Suppressor macrophage treated with lipopolysaccharide for 4 hours (primary cell): ENCODE measurements at places on chromosomes 5 and 9.

- no peak for DNase-seq
These were observed 152.9 kb upstream of the SLC28A3 start for GRCh38 chr9:84493284-84493947.

- DNase-seq: no peak
These were observed 220.1 kb downstream of the FAM114A2 start for GRCh38 chr5:153818626-153819025.

DNA sequence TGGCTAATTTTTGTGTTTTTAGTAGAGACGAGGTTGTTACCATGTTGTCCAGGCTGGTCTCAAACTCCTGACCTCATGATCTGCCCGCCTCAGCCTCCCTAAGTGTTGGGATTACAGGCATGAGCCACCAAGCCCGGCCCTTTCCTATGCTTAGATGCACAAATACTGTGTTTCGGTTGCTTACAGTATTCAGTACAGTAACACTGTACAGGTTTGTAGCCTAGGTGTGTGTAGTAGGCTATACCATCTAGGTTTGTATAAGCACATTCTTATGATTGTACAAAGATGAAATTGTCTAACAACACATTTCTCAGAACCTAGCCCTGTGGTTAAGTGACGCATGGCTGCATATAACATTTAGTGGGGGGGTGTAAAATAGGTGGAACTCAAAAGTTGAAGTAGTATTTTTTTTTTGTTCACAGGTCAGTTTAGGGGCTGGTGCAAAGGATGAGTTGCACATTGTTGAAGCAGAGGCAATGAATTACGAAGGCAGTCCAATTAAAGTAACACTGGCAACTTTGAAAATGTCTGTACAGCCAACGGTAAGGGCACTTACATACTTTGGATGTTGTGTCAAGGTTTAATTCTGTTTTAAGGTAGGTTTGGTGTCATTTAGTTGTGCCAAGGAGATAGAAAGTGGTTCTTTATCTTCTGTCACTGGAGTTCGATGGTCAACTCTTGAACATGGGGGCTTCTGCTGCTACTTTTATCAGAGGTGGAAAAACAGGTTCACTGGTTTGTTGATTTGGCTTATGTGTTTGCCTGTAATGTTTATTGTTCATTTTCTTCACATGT lies 3.4 kb downstream of the NPM1 start:
- DNase-seq: no peak

DNA sequence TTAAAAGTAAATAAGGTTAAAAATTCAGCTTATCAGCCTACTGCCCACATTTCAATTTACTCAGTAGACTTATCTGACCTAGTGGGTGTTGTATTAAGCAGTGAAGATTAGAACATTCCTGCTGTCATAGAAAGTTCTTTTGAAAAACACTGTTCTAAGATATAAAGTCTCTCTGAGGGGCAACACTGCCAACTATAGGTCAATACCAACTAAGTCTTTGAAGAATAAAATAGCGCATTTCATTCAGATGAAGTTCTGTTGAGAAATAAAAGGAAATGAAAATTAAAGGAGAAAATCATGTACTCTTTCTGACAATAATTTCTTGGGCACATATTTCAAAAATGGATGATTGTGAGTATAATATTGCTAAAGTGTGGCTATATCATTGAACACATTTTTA lies 86.8 kb downstream of the PTPRD start:
- no peak for DNase-seq

DNA sequence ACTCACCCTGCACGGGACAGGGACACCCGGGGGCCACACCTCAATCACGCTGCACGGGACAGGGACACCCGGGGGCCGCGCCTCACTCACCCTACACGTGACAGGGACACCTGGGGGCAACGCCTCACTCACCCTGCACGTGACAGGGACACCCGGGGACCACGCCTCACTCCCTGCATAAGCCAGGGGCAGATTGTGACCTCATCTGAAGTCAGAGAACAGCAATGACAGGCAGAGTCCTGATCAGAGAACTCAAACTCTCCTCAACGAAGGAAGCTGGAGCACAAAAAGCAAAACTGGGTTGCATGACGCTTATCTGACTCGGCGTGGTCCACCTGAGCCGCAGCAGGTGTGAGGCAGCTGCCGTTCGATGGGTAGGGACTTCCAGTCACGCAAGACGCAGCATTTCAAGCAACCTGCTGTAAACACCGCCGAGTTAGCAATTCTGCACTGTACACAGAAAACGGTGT lies 3.2 kb downstream of the TERT start:
- no peak for DNase-seq

- DNase-seq: no peak
These were observed 95.3 kb downstream of the MEGF10 start for GRCh38 chr5:127385936-127386335.

GRCh38 chr5:31967461-31967860 lies 206.7 kb downstream of the GOLPH3 start:
- DNase-seq: no peak
